ENCODE measurements at places on chromosomes 4 and X. TPM values are rescaled to one million over a fixed set of nuclear protein-coding genes. Genes with fewer than 3 reads are reported as not detected.

DNA sequence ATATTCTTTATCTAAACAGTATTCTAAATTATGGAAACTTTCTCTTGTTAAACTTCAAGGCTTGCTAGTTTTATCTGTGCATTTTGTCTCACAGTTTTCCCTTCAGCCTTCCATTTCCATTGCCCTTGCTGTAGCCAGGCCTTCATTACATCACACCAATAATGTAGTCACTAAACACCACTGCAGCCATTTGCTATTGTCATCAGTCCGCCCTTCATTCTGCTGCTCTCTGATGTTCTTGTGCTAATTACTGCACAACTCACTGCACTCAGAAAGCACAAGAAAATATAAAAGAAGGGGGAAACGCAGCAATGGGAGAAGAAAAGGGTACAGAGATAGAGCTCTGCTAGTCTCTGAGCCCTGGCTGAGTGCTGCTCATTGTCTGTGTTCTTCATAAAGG, 239.6 kb upstream of the FSTL5 start:
- DNase-seq, result no peak

DNA sequence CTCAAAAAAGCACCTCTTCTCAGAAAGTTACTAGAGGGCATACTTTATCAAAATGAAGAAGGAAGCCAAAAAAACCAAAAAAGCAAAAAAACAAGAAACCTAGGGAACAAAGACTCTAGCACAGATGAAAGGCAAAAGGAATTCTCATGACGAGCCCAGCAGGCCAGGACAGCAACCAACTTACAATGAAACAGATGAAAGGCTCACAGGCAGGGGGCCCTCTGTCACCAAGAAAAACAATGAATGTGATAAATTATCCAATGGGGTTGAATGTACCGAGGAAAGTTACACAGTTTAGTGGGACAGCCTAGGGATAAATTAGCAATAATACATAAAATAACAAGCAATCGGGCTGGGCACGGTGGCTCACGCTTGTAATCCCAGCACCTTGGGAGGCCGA, 79.0 kb downstream of the GPR82 start:
- DNase-seq, result no peak

GRCh38 chr4:86970447-86971354, 35.9 kb downstream of the AFF1 start:
- no peak for DNase-seq

DNA sequence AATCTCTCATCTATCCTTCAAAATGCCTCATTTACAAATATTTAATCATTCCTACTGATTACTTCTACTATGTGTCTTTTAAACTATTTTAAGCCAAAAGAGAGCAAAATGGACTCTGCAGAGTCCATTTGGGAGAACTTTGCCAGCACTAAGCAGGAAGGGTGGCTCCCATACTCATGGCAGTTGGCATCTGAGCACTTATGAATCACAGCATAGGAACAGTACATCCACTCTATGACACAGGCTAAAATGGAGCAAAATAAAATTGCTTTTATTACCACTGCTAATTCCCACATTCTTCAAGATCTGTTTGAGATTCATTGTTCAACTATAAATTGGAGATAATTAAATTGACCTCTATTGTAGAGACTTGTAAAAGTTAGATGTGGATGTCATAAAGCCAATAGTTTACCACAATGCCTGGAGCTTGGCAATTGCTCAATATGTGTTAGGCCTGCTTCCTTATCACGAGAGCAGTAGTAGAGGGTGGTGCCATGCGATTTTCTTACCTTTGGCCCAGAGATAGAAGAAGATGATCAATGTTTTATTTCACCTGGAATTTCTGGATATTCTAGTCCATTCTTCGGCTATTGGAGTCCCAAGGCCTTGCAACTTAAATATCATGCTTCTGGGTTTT, 19.1 kb downstream of the HPGD start:
- DNase-seq, result no peak

GRCh38 chr4:145626623-145626982, 7.4 kb downstream of the MMAA start:
- DNase-seq, result no peak

DNA sequence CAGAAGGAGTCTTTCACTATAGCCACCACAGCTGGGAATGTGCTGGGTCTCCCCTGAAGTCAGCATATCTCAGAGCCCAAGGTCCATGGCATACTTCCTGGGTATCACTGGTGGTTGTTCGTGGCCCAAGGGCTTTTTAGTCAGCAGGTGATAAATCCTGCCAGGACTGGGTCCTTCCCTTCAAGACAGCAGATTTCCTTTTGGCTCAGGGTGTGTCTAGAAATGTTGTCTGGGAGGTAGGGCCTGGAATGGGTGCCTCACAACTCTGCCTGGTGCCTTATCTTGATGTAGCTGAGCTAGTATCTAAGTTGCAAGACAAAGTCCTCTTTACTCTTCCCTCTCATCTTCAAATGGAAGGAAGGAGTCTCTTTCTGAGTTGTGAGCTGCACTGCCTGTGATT, 102.4 kb upstream of the TMLHE start:
- no peak for DNase-seq

Gene MAGEB2
- total RNA-seq, result not detected

Gene MAGED2
- 96.1 TPM for total RNA-seq
